ENCODE measurements at places on chromosomes 7 and 10. TPM values are rescaled to one million over a fixed set of nuclear protein-coding genes. Genes with fewer than 3 reads are reported as not detected.

- no peak for DNase-seq
- H3K27me3 ChIP-seq, result peaks cover 4% of the 10 kb centered on the region
- H3K4me1 ChIP-seq, result no peaks in the 10 kb centered on the region
Observed at GRCh38 chr7:121913947-121914675, 41.1 kb downstream of the PTPRZ1 start.

NKX1-2 gene
- not detected for total RNA-seq

GRCh38 chr7:134212576-134213546 lies 85.7 kb downstream of the LRGUK start:
- H3K4me1 ChIP-seq, result no peaks in the 10 kb centered on the region
- no peaks in the 10 kb centered on the region for H3K36me3 ChIP-seq
- H3K27ac ChIP-seq, result no peak overlapping the region
- DNase-seq, result no peak
- peaks cover 17% of the 10 kb centered on the region for H3K27me3 ChIP-seq

GRCh38 chr10:26254616-26255015 lies 38.0 kb downstream of the GAD2 start:
- H3K4me1 ChIP-seq, result no peaks in the 10 kb centered on the region
- peaks cover 2% of the 10 kb centered on the region for H3K36me3 ChIP-seq
- no peak for DNase-seq
- no peak overlapping the region for H3K4me3 ChIP-seq
- peaks cover 42% of the 10 kb centered on the region for H3K27me3 ChIP-seq
- no peak overlapping the region for H3K27ac ChIP-seq

TMEM106B gene
- 27.9 TPM for total RNA-seq

DNA sequence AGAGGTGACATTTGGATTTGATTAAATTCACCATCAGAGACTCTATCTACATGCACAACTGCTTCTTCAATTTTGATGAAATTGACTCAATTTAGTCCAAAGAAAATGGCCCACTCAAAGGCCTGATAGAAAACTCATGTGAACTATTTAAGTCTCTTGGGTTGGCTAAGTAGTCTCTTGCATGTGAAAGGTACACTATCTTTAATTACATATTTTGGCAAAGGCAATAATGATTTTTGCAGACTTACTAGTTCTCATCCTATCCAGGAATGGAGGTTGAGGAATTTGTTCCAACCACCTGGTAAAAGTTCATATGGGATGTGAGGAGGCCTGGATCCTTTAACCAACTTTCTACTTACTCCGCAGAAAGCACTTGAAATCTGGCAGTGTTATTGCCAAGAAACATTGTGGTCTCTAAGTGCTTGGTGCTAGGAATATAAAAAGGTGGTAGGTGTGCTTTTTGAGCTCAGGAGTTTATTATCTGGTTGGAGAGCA lies 618.6 kb upstream of the MKI67 start:
- H3K4me1 ChIP-seq, result no peaks in the 10 kb centered on the region
- no peak overlapping the region for H3K27ac ChIP-seq
- no peak overlapping the region for H3K4me3 ChIP-seq
- no peak for DNase-seq
- no peaks in the 10 kb centered on the region for H3K36me3 ChIP-seq

DNA sequence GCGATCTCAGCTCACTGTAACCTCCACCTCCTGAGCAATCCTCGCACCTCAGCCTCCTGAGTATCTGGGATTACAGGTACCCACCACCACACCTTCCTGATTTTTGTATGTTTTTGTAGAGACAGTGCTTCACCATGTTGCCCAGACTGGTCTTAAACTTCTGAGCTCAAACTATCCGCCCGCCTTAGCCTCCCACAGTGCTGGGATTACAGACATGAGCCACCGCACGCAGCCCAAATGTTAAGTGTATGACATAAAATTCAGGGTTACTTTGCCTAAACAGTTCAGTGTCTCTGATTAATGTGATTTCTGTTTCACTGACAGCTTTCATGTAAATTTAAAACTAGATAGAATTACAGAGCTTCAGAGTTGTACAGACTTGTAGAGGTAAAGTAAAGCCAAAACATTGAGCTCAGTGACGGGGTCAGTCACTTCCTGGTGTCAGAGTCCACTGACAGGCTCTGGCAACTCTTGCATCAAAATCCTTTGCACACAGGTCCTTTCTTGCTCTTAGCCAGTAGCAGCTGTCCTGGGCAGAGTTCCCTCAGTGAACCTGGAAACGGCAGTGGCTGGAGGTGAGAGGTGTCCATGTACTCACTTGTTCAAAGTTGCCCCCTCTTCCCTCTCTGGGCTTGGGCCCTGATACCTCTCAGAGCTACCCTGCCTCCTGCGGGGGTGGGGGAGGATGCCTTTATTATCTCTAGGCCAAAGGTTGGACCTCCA lies 33.7 kb downstream of the MGMT start:
- H3K27me3 ChIP-seq, result no peaks in the 10 kb centered on the region
- H3K4me1 ChIP-seq, result peaks cover 4% of the 10 kb centered on the region
- no peak for DNase-seq
- peaks cover 2% of the 10 kb centered on the region for H3K36me3 ChIP-seq
- no peak overlapping the region for H3K27ac ChIP-seq

- no peaks in the 10 kb centered on the region for H3K27me3 ChIP-seq
- no peak for DNase-seq
- H3K4me3 ChIP-seq, result no peak overlapping the region
- no peaks in the 10 kb centered on the region for H3K36me3 ChIP-seq
- no peaks in the 10 kb centered on the region for H3K4me1 ChIP-seq
Observed at GRCh38 chr7:41035794-41036193, 667.1 kb downstream of the INHBA start.

DNA sequence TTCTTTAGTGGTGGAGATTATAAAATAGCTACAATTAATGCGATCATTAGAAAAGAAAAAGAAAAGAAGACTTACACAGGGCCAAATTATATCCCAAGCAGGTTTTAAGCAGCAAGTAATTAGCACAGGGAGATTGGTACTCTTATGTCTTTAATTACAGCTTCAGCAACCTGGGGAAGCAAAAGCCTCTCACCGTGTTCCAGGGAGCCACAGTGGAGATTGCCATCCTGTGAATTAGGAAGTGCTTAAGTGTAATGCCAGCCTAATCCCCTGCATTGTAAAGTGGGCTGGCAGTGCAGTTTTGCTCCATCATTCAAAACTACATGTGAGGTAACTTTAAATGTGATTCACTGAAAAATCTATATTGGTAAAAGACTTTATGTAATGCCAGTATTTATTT lies 533.5 kb upstream of the COBL start:
- H3K4me3 ChIP-seq, result no peak overlapping the region
- DNase-seq, result no peak
- H3K27ac ChIP-seq, result no peak overlapping the region
- no peaks in the 10 kb centered on the region for H3K27me3 ChIP-seq

All from T-helper 17 cell (primary cell).